HT1080 (cell line): ENCODE measurements at places on chromosomes 1 and 21. TPM values are rescaled to one million over a fixed set of nuclear protein-coding genes. Genes with fewer than 3 reads are reported as not detected.

Gene SPATA21
- not detected in 2 replicates for total RNA-seq

Gene COL8A2
- 1.2 and 1.5 TPM in 2 replicates for total RNA-seq

Gene TSHB
- not detected in 2 replicates for total RNA-seq

Gene CYP2J2
- total RNA-seq = 1.5 TPM in 2 replicates

Gene GBP6
- not detected in 2 replicates for total RNA-seq

Gene SPRR5
- not detected in 2 replicates for total RNA-seq

Gene NBPF4
- not detected in 2 replicates for total RNA-seq

- DNase-seq = peak; percentile 31
Measured at GRCh38 chr21:46322351-46323226, 1.1 kb downstream of the C21orf58 start.

GRCh38 chr1:38336301-38336923 is 289.8 kb upstream of the POU3F1 start:
- no peak for DNase-seq

DNA sequence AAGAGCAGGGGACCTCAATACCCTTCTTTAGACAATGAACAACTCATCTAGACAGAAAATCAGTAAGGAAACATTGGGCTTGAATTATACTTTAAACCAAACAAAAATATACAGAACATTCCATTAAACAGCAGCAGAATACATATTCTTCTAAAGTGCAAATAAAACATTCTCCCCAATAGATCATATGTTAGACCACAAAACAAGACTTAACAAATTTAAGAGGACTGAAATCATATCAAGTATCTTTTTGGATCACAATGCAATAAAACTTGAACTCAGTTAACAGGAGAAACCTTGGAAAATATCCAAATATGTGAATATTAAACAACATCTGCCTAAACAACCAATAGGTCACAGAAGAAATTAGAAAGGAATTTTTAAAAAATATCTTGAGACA is 47.7 kb upstream of the HP1BP3 start:
- DNase-seq = no peak

- no peak for DNase-seq
Measured at GRCh38 chr1:107274227-107274626, 133.4 kb downstream of the NTNG1 start.

DNA sequence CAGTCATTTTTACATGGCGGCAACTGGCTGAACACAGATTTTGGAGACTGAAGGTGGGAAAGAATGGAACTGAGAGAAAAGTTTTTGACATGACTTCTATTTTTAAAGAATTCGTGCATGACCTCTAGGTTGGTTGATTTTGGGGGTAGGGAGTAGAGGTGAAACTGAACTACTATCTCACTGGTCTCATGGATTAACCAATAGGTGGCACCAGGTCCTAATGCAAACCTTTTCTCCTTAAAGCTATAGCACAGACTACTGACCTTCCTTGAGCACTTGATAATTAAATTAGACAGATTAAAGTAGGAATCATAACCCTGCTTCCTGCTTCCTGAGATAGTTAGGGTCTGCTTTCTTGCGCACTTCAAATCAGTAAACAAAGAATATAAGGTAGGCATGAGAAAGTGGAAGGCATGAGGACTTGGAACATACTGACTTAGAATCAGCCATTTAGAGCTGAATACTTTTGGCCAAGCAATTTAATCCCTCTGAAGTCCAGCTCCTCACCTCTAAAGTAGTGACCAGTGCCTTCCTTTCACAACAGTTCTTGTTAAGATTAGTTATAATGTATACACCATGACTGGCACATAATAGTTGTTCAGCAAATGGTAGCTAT is 206.0 kb downstream of the CENPF start:
- DNase-seq = peak; percentile 54

DNA sequence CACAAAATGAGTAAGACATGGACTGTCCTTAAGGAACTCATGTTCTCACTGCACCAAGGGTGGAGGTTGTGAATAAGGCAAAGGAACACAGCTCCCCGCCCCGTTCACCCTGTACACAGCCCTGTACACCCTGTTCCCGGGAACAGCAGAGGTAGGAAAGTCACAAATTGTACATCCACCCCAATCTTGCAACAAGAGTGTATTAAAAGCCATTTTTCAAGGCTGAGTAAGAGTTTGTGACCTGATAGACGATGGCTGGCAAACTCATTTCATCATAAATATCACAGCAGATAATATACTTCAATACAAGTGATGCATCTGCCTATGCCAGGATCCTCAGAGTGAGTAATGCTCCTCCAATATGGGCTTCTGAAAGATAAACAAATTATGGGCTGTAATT is 52.5 kb upstream of the CAMK1G start:
- DNase-seq = no peak

- no peak for DNase-seq
Measured at GRCh38 chr1:66386712-66387111, 147.2 kb upstream of the SGIP1 start.

GRCh38 chr1:182217071-182217470 is 155.6 kb upstream of the ZNF648 start:
- DNase-seq = peak; percentile 66

- no peak for DNase-seq
Measured at GRCh38 chr21:32739946-32740345, 12.1 kb upstream of the SYNJ1 start.

DNA sequence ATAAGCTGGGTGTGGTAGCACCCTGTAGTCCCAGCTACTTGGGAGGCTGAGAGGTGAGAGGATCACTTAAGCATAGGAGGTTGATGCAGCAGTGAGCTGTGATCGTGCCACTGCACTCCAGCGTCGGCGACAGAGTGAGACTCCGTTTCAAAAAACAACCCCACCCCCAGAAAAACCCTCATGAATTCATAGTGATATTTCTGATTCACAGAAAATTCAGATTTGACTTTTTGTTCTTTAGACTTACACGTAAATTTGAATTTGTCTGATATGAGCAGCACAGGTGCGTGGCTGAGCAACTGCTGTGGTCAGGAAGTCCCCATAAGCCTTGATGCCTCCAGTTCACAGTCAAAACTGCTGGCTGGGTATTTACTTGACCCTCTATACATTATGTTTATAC is 10.0 kb upstream of the MORC3 start:
- DNase-seq = no peak

GRCh38 chr1:31880957-31881687 is 57.0 kb downstream of the PTP4A2 start:
- DNase-seq = no peak

- no peak for DNase-seq
Measured at GRCh38 chr1:241869022-241869421, 21.0 kb downstream of the EXO1 start.

DNA sequence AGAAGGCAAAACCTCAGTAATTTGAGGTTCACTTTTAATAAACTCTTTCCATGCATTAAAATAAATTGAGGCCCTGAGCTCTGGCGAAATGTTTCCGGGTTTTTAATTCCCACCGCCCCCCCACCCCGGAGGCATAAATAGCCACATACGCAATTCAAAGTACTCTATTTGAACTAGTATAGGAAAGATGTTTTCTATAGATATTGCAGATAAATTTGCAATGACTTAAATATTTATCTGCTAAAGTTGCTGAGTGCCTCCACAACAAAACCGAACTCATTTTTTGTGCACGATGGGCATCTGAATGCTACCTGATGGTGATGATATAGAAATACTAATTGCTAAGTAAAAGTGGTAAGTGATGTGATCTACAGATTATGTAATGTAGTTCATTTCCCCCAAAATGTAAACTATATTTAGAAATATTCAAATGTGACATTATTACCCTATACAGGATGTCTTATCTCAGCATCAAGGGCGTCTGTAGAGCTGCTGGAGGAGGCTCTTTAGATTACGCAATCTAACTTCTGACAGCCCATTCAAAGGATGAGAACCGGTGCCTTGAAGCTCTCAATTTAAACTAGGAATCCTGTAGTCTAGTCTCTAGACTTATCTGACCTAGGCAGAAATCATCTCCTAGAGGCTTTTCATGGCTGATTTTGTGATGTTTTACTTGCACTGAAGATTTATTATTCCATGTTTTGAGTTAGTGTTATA is 8.5 kb downstream of the IRF2BP2 start:
- DNase-seq = peak; percentile 40

- no peak for DNase-seq
Measured at GRCh38 chr1:96825231-96825630, 103.6 kb downstream of the PTBP2 start.

- DNase-seq = peak; percentile 44
Measured at GRCh38 chr1:232393010-232393409, 236.9 kb downstream of the SIPA1L2 start.

DNA sequence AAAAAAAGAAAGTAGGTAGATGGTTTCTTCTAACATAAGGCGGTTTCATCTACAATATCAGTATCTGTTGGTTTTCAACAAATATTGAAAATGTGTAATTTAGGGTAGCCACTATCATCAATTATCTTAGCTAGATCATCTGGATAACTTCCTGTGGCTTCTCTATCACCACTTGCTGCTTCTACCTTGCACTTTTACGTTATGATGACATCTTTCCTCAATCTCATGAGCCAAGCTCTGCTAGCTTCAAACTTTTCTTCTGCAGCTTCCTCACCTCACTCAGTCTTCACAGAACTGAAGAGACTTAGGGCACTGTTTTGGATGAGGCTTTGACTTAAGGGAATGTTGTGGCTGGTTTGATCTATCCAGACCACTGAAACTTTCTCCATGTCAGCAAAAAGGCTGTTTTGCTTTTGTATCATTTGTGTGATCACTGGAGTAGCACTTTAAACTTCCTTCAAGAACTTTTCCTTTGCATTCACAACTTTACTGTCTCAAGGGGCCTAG is 144.9 kb upstream of the HP1BP3 start:
- DNase-seq = no peak

DNA sequence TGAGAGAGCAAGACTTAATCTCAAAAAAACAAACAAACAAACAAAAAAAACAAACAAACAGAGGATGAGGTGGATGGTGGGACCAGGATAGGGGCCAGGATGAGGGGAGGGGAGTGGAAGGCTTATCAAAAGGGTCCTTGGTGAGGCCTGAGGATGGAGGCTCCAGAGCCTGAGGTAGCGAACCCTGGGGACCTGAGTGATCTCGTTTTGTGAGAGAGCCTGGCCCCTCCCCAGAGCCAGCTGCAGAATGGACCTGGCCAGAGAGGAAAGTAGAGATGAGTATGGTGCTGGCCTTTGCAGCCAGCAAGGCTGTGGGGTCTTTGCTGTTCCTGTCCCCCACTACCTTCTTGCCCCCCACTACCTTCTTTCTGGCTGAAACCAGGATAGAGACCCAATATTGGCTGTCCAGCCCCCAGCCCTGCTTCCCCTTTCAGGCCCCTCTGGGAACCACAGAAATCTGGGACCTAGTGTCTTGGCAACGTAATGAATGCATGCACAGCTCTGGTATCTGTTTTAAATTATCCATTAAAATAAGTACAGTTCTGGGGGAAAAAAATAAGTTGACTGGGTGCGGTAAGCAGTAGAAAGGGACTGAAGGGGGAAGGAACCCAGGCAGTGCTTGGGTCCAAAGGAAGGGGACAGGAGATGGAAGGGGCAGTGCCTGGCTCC is 1.1 kb upstream of the LMNA start:
- DNase-seq = no peak
